ENCODE measurements at places on chromosomes 4 and X.

- no peak for DNase-seq
Measured at GRCh38 chr4:110510277-110510676, 34.3 kb downstream of the ENPEP start.

GRCh38 chr4:150078579-150079080 is 385 bp downstream of the DCLK2 start:
- peak; percentile 90 for DNase-seq

- DNase-seq = no peak
Measured at GRCh38 chr4:22179124-22179874, 230.7 kb upstream of the KCNIP4 start.

- no peak for DNase-seq
Measured at GRCh38 chr4:169228076-169228475, 42.7 kb downstream of the SH3RF1 start.

DNA sequence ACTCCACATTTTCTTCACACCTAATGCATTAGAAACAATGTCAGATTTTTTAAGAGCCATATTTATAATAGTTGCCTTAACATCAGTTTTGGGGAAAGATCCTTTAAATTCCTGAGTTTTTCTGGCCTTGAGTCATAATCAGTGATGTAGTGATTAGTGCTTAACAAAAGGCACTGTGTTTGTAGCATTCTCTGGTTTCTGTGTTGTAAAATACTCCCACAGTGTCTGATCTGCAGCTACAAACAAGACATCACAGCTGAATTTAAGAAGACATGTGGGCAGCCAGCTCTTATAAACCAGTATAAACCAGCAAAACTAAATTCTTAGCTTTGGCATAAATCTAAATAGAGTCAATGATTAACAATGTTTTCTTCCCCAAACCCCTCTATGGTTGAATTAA is 233.8 kb downstream of the FSTL5 start:
- no peak for DNase-seq

GRCh38 chr4:147550626-147551246 is 66.5 kb upstream of the TMEM184C start:
- peak; percentile 4 for DNase-seq

DNA sequence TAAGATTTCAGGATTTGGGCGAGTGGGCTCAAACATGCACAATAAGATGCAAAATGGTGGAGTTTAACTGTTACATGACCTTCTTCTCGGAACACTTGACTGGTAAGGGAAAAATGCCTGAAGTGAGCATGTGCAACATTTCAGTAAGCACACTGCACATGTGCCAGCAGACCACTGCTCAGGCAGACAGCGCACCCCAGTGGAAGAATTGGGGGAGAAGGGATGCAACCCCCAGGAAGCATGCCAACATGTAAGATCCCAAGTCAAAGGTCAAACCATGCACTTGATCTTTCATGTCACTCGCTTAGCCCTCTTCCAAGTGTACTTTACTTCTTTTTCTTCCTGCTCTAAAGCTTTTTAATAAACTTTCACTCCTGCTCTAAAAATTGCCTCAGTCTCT is 256.3 kb downstream of the CENPC start:
- peak; percentile 21 for DNase-seq

Data from retina (tissue), 1 donor.